ENCODE measurements at places on chromosomes 2 and 18.

GRCh38 chr2:96684883-96685576 lies 42.5 kb downstream of the FER1L5 start:
- DNase-seq, result no peak

- no peak for DNase-seq
Observed at GRCh38 chr2:195320413-195320973, 336.5 kb upstream of the SLC39A10 start.

DNA sequence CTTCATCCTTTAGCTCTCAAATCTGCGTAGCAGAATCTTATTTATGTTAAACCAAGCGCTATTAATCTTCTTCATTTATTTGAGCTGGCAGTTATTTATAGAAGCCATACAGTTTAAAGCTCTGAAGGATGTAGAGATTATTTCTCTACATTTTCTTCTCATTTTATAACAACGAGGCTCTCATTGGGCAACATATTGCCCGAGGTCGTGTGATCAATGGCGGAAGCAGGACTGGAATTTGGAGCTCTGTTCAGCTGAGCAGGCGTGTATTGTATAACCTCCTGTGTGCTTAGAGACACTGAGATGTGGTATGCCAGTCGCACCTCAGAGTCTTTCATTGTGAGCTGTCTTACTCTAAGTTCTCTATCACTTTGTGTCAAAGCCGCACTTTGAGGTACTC lies 17.5 kb upstream of the DRC1 start:
- DNase-seq, result no peak

GRCh38 chr2:168526641-168527040 lies 70.6 kb downstream of the CERS6 start:
- no peak for DNase-seq

DNA sequence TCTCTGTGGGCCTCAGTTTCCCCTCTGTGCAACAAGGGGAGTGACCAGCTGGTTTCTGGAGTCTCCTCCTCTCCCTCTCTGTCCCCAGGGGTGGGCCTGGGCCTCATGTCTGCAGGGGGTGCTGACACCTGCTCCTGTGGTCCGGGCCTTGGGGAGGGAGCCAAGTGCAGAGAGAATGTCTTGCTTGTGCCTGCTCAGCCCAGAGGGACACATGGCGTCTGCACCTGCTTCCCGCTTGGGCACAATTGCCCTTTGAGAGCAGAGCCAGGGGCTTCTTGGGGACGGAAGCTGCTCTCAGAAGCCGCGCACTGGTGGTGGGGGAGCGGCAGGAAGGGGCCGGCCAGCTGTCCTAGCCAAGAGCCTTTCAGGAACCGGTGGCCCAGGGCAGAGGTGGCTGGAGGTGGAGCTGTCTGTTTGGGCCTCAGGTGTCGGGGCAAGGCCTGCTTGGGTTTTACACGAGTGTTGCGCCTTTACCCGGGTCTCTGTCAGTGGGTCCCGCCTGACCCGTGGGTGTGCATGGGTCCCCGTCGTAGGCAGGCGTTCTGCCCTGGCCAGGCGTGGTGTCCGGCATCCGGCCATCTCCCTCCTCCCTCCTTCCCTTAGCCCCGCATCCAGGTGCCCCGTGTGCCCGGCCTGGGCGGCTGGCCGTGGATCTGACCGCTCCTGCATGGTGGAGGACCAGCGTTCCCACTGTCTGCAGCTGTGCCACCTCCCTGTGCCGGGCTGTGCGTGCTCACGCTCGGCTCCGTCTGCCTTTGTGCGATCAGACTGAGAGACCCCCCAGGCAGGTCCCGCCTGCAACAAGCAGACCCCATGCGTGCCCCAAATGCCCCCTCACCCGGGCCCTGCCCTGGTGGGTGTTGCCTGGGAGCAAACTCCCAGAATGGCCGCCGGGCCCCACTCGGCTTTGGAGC lies 4.0 kb downstream of the NEU4 start:
- no peak for DNase-seq

- no peak for DNase-seq
Observed at GRCh38 chr2:64359171-64359891, 94.6 kb upstream of the LGALSL start.

DNA sequence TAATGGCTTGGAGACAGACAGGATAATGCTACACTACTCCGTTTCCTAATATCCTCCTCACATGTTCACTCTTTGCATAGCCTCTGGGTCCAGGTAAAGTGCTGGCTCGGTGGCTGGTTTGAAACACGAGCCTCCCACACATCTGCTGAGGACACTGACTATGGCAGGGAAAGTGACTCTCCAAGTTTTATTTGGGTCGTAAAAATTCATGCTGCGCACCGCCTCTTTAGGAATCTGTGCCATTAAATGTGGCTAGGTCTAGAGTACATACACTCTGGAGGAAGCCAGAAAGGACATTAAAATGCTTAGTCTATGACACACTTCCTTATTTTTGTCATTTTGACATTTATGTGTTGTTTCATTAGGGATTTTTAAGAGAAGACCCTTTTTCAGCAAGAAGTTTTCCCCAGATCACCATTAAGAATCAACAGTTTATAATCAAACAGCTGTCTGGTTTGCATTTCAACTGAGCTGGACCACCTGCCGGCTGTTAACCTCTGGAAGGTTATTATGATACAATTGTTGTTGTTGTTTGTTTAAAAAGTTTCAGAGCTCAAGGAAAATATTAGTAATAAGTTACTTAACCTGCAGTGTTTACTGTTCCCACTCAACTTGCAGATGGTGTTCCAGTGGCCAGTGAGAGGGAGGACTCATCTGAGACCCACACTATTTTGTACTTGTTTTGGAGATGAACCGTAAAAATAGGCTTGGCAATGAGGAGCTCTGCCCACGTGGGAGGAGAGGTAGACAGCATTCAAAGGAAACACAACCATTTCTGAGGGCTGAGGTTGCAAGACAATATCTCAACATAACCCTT lies 443.3 kb upstream of the MEIS1 start:
- no peak for DNase-seq

DNA sequence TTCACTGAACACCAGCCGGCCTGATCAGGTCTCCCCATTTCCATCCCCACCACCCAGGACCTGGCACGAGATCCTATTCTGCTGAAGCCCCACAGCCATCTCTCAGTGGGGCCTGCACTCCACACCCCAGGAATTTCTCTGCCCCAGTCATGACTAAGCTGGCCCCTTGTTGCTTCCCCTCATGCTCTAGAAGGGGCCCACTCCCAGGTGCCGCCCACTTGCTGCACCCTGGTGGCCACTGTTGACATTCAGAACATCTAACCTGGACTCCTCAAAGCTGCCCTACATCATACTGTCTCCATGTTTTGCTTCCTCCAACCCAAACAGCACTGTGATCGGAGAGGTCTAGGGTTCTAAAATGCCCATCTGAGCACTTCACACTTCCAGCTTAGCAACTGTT lies 90.7 kb upstream of the KLHL29 start:
- DNase-seq, result no peak
